NCI-H1092 (cell line): ENCODE measurements at places on chromosomes 6 and 20.

DNA sequence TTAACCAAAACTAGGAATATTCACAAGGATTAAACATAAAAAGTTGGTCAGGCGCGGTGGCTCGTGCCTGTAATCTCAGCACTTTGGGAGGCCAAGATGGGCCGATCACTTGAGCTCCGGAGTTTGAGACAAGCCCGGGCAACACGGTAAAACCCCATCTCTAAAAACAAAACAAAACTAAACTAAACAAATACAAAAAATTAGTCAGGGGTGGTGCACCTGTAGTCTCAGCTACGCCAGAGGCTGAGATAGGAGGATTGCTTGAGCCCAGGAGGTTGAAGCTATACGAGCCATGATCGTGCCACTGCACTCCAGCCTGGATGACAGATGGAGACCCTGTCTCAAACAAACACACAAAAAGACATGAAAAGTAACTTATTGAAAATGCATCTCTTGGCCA, 3.2 kb downstream of the PSORS1C2 start:
- DNase-seq: no peak

GRCh38 chr6:20333721-20334269, 67.9 kb upstream of the E2F3 start:
- no peak for DNase-seq

DNA sequence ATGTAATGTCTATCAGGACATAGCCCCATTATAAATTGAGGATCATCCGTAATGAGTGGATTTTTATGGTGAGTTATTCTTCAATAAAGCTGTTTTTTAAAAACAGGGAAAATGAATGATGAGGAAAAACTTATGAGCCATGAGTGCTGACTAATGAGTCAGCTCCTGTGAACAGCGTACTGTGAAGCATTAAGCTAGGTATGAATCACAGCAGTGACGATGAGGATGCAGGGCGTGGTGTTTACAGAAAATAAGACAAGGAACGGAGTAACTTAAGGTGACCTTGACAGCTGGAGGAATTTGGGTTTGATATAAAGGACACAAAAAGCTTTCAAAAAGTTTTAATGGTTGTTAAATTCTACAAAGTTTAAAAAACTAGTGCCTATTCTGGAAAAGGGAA, 96.3 kb downstream of the FOXF2 start:
- DNase-seq: no peak

GRCh38 chr6:87075168-87075567, 19.7 kb downstream of the CGA start:
- DNase-seq: no peak

- DNase-seq: no peak
These were observed 61.2 kb upstream of the CDYL start for GRCh38 chr6:4714961-4715501.

DNA sequence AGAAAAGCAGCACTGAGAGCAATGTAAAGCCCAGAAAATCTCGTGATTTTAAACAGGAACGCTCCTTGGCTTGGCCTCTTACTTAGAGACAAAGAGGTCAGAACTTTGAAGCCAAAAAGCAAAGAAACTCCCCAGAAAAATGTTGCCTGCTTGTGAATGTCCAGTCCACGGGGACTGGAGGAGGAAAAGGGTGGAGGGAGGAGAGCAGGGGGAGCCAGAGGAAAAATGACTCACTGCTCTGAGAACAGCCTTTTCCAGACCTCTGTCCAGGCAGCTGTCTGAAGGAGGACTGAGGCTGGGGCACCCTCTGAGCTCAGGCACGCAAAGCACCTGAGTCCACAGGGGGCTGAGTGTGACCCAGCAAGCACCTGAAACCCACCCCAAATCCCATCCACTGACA, 64.7 kb downstream of the TRAM2 start:
- no peak for DNase-seq
